Fibroblast of the conjunctiva (primary cell): ENCODE measurements at places on chromosomes 3 and 15.

DNA sequence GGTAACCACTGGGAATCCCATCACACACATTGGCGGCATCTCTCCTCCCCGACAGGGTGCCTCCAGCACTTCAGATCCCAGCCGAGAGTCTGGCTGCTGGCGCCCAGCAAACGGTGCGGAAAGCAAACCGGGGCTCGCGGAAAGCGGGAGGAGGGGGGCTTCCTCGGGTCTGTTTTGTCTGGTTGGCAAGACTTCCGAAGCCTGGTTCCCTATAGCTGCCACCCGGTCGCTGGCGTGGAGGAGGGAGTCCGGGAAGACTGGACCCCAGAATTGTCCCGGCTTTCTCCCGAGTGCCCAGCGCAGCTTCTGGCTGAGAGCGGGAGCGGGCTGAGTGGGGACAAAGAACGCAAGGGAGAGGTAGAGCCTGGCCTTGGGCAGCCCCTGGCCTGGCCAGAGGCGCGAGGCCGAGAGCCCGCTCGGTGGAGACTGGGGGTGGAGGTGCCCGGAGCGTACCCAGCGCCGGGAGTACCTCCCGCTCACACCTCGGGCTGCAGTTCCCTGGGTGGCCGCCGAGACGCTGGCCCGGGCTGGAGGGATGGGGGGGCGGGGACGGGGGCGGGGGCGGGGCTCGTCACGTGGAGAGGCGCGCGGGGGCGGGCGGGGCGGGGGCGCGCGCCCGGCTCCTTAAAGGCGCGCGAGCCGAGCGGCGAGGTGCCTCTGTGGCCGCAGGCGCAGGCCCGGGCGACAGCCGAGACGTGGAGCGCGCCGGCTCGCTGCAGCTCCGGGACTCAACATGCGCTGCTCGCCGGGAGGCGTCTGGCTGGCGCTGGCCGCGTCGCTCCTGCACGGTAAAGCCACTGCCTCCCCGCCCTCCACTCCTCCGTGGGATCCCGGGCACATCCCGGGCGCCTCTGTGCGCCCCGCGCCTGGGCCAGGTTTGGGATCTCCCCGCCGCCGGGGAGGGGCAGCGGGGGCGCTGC lies at the start of gene CHRNA7:
Gene CHRNA7 (plus strand): TSS at position 654 of the 920 bp plus-strand sequence. CDS start 80 bp downstream, at position 734.
- DNase-seq: no peak

DNA sequence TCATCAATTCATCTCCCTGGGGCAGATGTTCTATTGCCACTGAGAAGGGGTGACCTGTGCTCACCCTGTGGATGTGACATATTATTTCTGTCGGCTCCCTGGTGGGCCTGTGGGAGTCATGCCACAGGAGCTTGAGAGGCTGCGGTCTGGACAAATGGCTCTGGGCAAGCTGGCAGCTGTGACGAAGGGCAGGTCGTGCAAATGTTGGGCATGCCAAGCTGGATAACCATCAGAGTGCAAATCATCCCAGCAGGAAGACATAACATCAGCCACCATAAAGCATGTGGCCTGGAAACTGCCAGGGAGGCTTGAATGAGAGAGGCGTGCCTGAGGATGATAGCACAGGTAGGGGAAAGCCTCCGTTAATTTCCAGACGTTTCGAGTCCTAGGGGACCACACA lies 45.3 kb upstream of the FAM3D start:
- DNase-seq: no peak

DNA sequence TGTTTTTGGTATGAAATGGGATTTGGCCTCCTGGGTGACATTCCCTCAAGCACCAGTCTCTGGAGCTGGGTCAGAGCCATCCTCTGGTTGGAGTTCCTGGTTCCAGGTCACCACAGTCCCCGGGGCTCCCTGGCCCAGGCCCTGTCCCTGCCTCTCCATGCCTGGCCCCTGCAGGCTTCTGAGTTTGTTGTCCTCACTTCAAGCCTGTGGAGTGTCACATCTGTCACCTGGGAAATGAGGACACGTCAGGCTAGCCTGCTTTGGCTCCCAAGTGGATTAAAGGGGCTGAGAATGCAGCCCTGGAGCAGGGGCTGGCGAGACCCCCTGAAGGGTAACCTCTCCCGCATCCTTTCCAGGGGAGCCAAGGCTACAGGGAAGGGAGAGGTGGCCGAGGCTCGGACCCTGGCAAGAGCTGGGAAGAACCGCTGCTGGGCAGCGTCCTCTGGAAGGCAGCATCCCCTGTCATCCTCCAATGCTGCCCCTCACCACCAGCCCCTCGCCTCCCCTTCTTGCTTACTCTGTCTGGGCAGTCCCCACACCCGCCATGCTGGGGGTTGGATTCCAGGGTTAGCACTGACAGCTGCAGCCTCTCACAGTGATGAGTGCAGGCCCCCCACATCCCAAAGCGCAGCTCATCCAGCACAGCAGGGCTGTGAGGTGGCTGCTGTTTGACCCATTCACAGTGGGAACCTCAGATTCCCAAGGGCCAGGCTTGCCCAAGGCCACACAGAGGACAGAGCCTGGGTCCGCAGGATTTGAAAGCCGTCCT lies 75.5 kb upstream of the IQSEC1 start:
- no peak for DNase-seq

GRCh38 chr3:72903004-72903403 lies 15.2 kb downstream of the GXYLT2 start:
- peak; percentile 68 for DNase-seq

DNA sequence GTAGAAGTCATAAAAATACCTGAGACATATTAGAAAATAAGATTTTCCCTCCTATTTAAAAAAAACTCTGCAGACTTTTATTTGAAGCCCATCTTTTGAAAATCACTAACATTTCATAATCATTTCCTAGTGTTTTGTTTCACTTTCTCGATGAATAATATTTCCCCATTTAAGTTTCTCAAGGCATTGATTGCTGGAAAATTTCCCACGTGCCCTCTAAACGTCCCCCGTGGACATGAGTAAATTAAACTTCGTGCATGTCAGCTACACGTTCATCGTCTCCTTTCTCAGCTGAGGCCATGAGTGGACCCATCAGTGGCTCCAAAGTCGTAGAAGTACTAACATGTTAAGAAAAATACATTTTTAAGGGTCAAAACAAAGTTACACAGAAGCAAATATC lies 2.0 kb upstream of the TM2D3 start:
- DNase-seq: no peak

DNA sequence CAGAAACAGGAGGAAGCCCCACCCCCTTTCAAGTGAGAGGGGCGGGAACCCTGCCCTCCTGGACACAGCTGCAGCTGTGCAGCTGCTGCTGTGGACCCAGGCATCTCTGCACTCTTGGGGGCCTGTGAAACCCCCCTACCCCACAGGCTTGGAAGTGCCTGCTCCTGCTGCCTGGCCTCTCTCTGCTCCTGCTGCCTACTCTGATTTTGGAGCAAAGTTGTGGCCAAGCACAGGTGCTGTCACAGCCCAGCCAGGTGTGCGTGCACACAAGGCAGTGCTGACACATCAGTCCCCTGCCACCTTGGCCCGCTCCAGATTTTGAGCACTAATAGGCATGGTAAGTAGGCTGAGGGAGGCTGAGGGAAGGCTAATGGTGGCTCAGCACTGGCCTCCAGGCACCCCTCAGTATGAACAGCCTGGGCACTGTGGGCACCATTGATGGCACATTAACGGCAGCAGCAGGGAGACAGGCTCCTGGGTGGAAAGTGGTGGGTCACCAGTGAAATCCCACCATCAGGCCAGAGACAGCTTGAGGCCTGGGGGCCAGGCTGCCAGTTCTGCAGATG lies 890.9 kb downstream of the GBE1 start:
- no peak for DNase-seq

DNA sequence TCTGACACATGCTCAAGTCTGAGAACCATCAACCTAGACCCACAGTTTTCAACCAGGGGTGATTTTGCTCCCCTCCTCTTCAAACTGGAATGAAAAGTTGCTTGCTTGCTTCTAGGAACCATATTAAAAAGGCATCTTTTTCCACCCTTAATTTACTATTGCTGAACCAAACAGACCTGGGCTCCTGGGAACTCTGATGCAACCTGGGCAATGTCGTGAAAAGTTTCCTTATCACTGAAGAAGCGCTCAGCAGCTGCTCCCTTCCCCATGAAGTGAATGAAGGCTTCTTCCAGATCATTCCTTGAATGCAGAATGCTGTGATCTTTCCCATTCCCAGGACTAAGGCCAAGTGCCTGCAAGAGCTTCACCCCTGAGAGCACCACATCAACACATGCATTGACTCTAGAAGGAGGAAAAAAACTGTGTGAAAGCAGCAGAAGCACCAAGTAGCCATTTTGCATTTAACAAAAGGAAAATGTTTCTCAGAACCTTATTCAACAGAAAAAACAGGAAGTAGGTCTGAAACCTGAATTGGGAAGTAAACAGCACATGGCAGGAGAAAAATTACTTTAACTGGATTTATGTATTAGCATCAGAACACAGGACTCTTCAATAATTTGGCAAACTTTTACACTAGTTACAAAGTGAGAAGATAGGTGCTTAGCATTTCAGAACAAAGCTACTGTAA lies 8.7 kb downstream of the ADPGK start:
- no peak for DNase-seq

DNA sequence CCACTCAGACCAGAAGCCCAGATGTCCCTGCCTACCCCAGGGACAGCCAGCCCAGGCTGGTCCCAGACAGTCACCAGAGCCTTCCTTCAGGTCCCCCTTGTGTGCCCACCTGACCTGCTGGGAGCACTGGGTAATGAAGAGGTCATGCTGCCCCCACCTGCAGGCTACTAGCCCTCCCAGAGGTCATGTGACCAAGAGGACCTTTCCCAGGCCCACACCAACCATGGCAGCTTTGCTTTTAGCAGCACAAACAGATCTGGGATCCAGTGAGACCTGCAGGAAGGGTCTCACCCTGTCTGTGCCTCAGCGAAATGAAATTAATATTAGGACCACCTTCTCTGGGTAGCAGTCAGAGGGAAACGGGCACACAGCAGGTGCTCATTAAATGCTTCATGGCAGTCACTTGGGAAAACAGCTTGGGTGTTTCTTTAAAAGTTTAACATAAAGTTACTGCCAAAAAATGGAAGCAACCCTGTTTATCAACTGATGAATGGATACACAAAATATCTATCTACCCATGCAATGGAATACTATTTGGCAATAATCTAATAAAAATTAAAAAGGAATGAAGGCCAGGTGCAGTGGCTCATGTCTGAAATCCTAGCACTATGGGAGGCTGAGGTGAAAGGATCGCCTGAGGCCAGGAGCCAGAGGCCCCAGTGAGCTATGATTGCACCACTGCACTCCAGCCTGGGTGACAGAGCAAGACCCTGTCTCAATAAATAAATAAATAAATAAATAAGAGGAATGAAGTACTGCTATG lies 43.7 kb downstream of the DNAJB8 start:
- no peak for DNase-seq

GRCh38 chr3:157475921-157476414 lies 27.2 kb downstream of the VEPH1 start:
- no peak for DNase-seq

- no peak for DNase-seq
Observed at GRCh38 chr3:114746502-114746901, 400.6 kb downstream of the ZBTB20 start.

GRCh38 chr3:11045536-11045935 lies 53.0 kb downstream of the SLC6A1 start:
- DNase-seq: no peak

DNA sequence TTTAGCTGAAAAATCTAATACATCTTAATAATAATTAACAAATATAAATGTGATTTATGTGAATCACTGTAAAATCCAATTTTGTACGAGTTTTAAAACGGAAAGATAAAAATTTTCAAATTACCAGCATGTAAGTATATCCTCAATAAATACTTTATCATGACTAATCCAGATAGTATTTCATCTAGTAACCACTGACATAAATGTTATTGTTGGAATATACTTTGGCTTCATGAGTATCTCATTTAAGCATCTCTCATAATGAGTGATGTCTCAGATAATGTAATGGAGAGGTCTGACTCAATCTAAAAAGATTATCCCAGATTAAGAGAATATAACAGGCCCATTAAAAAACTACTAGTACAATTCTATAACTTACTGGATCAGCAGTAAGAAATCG lies 216.3 kb downstream of the STAG1 start:
- DNase-seq: no peak

DNA sequence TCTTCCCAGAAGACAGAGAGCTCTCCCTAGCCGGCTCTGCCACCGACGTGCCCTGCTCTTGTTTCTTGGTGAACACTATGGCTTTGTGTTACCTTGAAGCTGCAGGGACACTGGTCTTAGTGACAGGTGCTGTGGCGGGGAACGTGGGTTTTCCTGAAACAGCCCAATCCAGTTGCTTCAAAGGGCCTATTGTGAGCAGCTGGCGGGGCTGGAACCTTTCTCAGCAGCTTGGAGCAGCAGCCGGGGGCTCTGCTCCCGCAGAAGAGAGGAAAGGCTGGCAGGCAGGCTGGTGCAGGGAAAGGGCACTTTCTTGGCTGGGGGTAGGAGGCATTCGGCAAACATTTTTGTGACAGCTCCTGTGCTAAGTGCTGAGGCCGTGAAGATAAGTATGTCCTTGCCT lies 12.8 kb downstream of the MYZAP start:
- DNase-seq: no peak

- DNase-seq: no peak
Observed at GRCh38 chr15:74229686-74230085, 6.4 kb upstream of the CCDC33 start.

GRCh38 chr15:22874966-22875365 lies 36.5 kb downstream of the NIPA2 start:
- DNase-seq: no peak

DNA sequence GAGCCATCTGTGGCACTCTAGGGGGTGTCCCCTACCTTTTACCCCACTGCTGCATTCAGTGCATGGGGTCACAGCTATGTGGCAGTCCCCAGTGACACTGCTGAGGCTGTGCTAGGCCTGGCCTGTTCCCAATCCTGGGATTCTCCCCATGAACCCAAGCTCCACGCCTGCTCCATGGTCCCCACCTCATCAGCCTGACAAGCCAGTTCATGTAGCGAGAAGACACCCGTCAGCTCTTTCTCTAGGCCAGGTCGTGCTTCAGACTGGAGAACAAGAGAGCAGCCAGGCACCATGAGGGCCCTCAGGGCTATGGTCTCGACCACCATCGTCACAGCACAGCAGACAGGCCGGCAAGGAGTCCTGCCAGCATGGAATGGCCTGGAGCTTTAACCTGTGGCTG lies 72.8 kb upstream of the PRR20G start:
- no peak for DNase-seq

DNA sequence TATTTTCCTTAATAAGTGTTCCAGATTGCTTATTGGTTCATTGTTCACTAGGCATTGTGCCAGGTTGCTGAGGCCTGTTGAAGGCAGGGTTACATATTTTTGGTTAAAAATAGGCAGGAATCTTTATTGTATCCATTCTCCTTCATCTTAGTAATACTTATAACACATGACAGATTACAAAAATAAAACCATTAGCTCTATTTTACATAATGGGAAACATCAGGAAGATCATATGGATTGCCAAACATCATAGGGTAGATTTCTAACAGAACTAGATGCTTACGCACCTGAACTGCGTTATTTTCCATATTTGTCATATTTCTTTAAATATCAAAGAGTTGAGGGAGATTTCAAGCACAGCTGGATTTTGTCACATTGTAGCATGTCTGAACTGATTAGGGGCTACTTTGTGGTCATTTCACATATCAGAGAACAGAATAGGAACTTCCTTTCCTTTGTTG lies 462.9 kb upstream of the SGO1 start:
- peak; percentile 44 for DNase-seq

GRCh38 chr3:162166543-162166942 lies 669.9 kb downstream of the OTOL1 start:
- no peak for DNase-seq
